ENCODE measurements at places on chromosomes 7 and 10. TPM values are rescaled to one million over a fixed set of nuclear protein-coding genes. Genes with fewer than 3 reads are reported as not detected.
A peak's percentile ranks its signal among the peaks of the same experiment; 100 is the strongest.

The SFRP4 gene
- total RNA-seq: not detected

GRCh38 chr10:43218951-43219837 is 47.7 kb downstream of the RASGEF1A start:
- peaks cover 14% of the 10 kb centered on the region for H3K27me3 ChIP-seq
- no peaks in the 10 kb centered on the region for H3K4me1 ChIP-seq
- H3K36me3 ChIP-seq: no peaks in the 10 kb centered on the region
- DNase-seq: no peak
- H3K27ac ChIP-seq: no peak overlapping the region

The SLC16A9 gene
- total RNA-seq: 12.8 TPM

- no peaks in the 10 kb centered on the region for H3K4me1 ChIP-seq
- no peak overlapping the region for H3K27ac ChIP-seq
These were observed 109.9 kb downstream of the SORCS1 start for GRCh38 chr10:107054469-107055156.

DNA sequence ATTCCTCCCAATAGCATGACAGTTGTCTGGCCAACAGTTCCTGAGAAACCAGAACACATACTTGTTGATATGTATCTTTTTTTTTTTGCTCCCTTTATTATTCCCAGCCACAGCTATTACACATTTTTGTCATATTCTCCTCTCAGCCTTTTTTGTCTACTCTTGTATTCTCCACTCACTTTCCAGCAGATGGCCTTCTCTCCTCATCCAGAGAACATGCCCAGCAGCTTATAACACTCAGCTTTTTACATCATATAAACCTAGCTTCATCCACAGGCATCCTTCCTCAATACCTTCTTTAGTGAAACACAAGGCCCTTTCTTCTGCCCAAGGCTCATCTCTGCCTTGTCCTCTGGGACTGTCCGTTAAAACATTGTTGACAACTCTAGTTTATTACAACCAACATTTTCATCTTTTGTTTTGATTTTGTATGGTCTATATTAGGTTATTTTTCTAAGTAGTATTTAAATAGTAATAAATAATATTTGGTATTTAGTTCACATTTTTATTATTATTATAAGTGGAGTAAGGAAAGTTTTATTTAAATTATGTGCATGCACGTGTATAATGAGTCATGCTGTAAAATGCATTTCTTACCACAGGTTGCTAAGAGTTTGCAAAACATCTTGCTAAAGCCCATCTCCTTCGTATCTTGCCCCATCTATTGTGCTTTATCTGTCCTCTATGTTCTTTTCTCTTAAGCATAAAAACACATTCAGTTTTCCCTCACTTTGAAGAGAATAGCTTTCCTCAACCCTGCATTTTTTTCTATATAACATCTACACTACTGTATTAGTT is 101.5 kb downstream of the ORC5 start:
- no peaks in the 10 kb centered on the region for H3K27me3 ChIP-seq
- H3K36me3 ChIP-seq: no peaks in the 10 kb centered on the region
- H3K27ac ChIP-seq: no peak overlapping the region
- H3K4me1 ChIP-seq: no peaks in the 10 kb centered on the region
- H3K4me3 ChIP-seq: no peak overlapping the region

DNA sequence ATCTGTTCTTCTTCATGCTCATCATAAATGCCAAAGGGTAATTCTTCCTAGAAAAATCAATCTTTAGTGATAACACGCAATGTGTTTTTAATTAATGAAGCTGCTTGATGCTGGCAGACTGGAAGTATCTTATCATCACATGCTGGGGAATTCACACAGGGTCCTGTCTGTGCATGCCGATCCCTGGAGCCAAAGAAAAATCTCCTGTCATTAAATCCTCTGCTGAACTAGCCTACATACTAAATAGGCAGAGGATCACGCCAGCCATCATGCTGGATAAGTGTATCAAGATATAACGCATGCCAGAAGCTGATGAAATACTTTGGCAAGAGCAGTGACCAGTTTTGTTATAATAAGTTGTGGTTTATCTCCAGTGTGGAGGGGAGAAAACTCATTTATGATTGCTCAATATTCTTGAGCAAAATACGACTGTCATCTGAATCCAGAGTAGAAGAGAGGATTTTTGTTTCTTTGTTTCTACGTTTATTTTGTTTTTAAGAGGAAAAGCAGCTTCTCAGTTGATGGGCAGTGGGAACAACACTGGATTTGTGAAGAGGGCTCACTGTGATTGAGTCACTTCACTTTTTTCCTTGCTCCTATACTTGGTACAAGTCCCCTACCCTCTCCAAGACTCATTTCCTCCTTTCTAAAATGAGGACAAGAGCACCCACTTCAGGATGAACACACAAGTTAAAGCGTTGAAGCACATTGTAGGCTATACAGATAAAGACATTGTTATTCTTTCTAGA is 649.1 kb downstream of the TNS3 start:
- peak; percentile 52 for DNase-seq
- H3K27me3 ChIP-seq: no peaks in the 10 kb centered on the region
- no peak overlapping the region for H3K27ac ChIP-seq
- no peak overlapping the region for H3K4me3 ChIP-seq

DNA sequence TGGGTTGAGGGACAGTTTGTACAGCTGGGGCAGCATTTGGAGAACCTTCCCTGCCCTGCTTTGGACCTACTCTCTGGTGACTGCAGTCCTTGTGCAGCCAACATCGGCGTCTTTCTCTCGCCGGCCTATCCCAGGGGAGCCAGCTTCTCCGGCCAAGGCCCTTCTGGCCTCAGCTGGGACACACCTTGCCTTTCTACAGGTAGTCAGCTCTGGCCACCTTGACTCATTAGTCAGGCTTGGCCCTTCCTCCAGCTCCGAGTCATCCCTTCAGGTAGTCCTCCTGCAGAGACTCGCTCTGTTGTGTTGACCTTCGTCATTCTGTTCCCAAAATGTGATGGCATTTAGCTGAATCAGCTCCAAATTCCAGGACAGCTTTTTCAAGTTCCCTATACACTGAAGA is 145.0 kb upstream of the CHST15 start:
- no peak overlapping the region for H3K27ac ChIP-seq
- H3K4me3 ChIP-seq: no peak overlapping the region
- no peaks in the 10 kb centered on the region for H3K36me3 ChIP-seq
- no peaks in the 10 kb centered on the region for H3K27me3 ChIP-seq
- H3K4me1 ChIP-seq: no peaks in the 10 kb centered on the region

The MTURN gene
- total RNA-seq: 6.3 TPM

- H3K36me3 ChIP-seq: no peaks in the 10 kb centered on the region
- DNase-seq: no peak
- no peaks in the 10 kb centered on the region for H3K27me3 ChIP-seq
- H3K27ac ChIP-seq: no peak overlapping the region
- H3K4me1 ChIP-seq: peaks cover 2% of the 10 kb centered on the region
These were observed 11.4 kb upstream of the CREB5 start for GRCh38 chr7:28400838-28401360.

DNA sequence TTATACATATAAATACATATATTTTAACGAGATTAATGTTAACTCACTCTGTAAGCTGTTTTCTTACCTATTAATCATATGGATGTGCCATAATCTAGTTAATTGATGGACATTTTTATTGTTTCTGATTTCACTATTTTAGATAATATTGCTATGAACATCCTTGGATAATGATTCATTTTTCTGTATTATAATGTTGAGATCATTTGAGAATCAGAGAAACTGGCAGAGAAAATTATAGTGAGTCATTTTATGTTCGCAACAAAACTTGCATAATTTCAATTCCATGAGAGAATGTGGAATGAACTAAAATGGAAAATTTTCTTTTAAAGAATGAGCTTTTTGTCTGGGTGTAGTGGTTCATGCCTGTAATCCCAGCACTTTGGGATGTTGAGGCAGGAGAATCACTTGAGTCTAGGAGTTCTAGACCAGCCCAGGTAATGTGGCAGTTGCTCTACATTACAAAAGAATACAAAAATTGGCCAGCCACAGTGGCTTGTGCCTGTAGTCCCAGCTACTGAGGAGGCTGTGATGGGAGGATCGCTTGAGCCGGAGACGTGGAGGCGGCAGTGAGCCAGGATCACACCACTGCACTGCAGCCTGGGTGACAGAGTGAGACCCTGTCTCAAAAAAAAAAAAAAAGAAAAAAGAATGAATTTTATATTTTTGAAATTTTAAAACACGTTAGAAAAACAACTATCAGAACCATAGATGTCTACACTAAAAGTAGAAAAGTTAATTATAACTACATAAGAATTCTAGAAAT is 40.5 kb downstream of the PAPSS2 start:
- peak; percentile 60 for DNase-seq
- H3K27me3 ChIP-seq: no peaks in the 10 kb centered on the region
- no peaks in the 10 kb centered on the region for H3K36me3 ChIP-seq
- peak overlapping the region; percentile 78 for H3K27ac ChIP-seq
- no peak overlapping the region for H3K4me3 ChIP-seq

DNA sequence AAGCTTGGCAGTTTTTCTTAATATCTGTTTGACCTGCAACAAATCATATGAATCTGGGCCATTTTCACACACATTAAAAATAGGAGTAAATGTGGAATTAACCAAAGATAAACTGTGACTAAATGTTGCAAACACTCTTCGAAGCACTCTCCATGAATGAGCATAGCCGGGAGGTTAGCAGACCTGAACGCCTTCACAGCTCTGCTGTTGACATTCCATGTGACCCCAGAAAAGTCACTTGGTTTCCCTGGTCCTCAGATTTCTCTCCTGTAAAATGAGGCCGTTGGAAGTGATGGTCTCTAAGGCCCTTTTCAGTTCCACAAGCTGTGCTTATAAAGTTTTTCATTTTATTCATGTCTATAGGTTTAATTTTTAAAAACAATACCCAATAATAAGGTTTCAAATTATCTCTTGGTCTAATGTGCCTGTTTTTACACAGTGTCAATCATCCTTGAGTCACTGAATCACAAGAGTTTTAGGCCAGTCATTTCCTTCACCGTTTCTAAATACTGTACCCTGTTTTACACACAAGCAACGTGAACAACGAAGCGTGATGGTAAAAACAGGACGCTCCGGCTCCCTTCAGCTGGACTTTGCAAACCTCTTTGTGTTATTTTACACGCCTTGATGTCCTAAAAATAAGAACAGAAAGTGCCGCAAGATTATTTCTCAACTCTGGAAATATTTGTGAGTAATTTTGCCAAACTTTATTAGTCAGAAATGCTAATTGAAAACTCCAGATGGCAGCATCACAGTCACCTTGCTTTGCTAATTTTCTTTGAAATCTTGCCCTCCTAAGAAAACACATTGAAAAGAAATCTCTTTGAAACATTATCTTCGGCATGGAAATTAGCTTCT is 38.6 kb upstream of the MET start:
- H3K27me3 ChIP-seq: no peaks in the 10 kb centered on the region
- H3K4me1 ChIP-seq: peaks cover 36% of the 10 kb centered on the region
- DNase-seq: peak; percentile 13
- no peaks in the 10 kb centered on the region for H3K36me3 ChIP-seq

The PBLD gene
- 1.9 TPM for total RNA-seq

The WDFY4 gene
- total RNA-seq: not detected

The LDB3 gene
- 0.04 TPM for total RNA-seq

The HOXA4 gene
- total RNA-seq: 2.3 TPM

The CLDN4 gene
- 724 TPM for total RNA-seq

The CCL24 gene
- total RNA-seq: not detected

GRCh38 chr10:131038056-131038455 is 273.5 kb downstream of the TCERG1L start:
- no peak for DNase-seq
- H3K27ac ChIP-seq: no peak overlapping the region
- H3K27me3 ChIP-seq: no peaks in the 10 kb centered on the region
- H3K4me1 ChIP-seq: no peaks in the 10 kb centered on the region
- H3K4me3 ChIP-seq: no peak overlapping the region

DNA sequence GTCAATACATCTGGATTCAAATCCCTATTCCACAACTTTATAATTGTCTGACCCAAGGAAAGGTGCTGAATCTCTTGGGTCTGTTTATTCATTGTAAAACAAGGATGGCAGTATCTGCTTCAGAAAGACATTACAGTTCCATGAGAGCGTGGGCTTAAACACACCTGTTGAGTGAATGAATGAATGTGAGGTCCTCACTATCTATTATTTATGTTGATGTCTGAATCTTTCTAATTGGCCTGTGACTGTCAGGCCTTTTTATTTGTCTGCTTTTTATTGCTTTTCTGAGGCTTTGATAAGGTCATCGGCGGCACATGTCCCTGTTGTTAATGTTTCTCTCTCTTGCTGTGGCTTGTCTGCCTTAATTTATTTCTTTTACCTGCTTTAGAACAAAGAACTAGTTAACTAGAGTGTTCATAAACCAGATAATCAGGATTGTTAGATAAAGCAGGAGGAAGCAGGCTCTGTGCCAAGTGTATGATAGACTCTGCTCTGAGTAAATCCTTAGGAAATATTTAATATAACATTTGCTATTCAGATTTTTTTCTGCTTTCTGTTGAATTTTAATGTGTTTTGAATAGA is 42.3 kb upstream of the CYCS start:
- no peak overlapping the region for H3K4me3 ChIP-seq
- no peak overlapping the region for H3K27ac ChIP-seq
- H3K36me3 ChIP-seq: no peaks in the 10 kb centered on the region
- H3K4me1 ChIP-seq: no peaks in the 10 kb centered on the region
- DNase-seq: no peak
- H3K27me3 ChIP-seq: no peaks in the 10 kb centered on the region

The NAPEPLD gene
- total RNA-seq: 2.5 TPM

DNA sequence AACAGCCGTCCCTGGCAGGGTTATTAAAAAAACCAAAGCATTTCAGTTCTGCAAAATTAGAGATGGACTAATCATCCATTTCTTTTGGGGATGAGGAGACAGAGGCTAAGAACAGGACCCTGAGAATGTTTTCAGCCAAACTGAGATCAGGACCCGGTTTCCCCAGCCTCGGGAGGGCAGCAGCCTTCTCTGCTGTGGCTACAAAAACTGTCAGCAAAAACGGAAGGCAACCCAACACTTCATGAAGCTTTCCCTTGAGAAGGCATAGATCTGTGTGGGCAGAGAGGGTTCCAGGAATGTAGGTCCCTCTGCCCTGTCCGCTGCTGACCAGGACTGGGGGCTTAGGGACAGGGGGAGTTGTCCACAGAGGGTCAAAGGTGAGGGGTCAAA is 313.5 kb downstream of the TCERG1L start:
- no peak overlapping the region for H3K4me3 ChIP-seq
- H3K27me3 ChIP-seq: no peaks in the 10 kb centered on the region
- no peaks in the 10 kb centered on the region for H3K4me1 ChIP-seq
- no peak overlapping the region for H3K27ac ChIP-seq

All from PC-3 (cell line).